ENCODE measurements at places on chromosomes 1 and 21. TPM values are rescaled to one million over a fixed set of nuclear protein-coding genes. Genes with fewer than 3 reads are reported as not detected.

The FAM43B gene
- total RNA-seq: 2.0 TPM

The REN gene
- total RNA-seq: not detected

The NGF gene
- 3.4 TPM for total RNA-seq

The CFAP107 gene
- not detected for total RNA-seq
